Tibial nerve (tissue), 4 donors: ENCODE measurements at places on chromosomes 5 and 9.

DNA sequence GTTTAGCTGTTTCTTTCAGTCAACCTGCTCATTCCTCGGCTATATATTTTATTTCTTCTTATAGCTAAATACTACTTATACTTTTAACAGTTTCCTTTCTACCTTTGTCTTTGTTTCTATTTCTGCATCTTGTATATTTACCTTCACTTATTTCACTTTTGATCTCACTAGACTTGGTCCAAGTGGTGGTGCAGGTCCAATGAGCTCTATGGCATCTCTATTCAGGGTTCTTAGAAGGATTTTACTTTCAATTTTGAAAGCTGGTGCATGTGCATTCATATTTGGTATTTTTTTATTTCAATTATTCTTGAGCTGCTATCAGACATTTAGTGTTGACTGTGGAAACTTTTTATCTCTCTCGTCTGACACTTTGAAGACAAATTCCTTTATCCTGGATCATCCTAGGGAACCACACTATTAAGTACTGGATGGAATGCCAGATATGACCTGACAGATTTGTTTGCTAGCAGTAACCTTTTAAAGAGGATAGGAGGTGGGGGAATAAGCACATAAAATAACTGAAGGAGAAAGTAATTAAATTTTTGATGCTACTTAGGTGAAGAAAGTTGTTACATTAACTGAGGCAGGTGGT, 123.1 kb upstream of the PJA2 start:
- no peak for DNase-seq

DNA sequence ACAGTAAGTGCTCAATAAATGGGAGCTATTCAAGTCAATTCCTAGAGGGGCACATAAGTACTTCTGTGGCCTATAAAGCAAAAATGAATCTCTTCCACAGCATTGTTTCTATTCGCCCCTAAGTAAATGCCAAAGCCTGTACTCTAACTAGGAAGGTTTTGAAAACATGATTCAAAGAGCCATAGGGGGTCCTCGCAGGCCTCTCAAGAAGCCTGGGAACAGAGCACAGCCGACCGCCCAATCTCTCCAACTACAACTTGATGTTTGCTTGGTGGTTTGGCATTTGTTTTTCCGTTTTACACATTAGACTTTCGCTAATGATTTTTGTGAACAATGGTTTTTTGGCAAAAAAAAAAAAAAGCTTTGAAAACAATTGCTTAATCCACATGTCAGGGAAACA, 19.4 kb downstream of the EFNA5 start:
- no peak for DNase-seq

DNA sequence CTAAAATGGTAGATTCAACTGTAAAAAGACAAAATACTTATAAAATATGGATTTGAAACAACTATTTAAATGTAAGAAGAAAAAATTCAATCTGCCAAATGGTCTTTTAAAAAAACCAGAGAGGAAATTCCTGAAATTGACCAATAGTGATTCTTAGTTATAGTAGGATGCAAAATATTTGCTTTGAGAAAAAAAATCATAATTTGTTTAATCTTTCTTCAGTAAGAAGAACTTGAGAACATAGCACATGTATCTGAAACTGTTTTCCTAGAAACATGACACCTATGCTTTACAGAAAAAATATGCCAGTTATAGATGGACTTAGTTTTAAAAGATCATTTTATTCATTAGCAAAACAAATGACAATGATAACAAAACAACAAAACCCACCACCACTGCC, 186.9 kb upstream of the CD180 start:
- DNase-seq: no peak

DNA sequence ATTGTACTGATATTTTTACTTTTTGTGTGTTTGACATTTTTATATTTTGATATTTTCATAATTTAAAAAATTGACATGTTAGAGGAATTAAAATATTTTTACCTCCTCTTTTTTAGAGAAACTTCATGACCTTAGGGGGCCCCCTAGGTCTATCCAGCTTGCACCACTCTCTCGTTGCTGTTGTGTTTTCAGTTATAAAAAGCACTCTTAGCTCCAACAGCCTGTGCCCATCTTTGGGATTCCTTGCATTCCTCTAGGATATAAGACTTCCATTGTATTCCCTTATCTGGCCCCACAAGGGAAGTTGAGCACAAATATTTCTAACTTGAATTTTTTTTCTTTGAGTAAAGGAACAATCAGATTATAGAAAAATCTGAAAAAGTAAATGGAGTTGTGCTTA, 245.3 kb downstream of the SH3GL2 start:
- DNase-seq: no peak

- DNase-seq: no peak
These were observed 2.6 kb downstream of the NKD2 start for GRCh38 chr5:1011226-1011631.

DNA sequence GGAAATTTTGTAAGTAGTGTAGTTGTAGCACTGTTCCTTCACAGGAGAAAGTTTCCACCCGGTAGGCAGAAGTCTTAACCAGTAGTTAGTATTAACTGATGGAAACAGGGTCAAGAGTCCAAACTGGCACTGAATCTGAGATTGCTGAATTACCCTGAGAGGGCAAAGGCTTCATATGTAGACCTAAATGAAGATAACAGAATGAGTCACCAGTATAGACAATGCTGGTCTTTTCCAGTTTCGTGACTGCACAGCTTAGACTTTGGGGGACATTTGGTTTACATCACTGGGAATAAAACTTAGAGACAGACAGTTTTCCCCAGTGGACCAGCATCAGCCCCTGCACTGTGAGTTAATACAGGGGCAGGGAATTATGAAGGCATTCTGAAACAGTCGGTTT, 60.5 kb downstream of the PCSK5 start:
- no peak for DNase-seq

- DNase-seq: no peak
These were observed 1.2 kb downstream of the IER5L start for GRCh38 chr9:129176701-129177442.

DNA sequence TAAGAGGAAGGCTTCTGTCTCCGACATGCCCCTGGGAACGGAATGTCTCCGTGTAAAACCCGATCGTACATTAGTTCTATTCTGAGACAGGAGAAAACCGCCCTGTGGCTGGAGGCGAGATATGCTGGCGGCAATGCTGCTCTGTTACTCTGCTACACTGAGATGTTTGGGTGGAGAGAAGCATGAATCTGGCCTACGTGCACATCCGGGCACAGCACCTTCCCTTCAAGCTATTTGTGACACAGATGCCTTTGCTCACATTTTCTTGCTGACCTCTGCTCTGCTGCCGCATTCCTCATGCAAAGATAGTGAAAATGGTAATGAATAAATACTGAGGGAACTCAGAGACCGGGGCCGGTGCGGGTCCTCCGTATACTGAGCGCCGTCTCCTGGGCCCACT, 2.2 kb upstream of the DPP7 start:
- DNase-seq: no peak

DNA sequence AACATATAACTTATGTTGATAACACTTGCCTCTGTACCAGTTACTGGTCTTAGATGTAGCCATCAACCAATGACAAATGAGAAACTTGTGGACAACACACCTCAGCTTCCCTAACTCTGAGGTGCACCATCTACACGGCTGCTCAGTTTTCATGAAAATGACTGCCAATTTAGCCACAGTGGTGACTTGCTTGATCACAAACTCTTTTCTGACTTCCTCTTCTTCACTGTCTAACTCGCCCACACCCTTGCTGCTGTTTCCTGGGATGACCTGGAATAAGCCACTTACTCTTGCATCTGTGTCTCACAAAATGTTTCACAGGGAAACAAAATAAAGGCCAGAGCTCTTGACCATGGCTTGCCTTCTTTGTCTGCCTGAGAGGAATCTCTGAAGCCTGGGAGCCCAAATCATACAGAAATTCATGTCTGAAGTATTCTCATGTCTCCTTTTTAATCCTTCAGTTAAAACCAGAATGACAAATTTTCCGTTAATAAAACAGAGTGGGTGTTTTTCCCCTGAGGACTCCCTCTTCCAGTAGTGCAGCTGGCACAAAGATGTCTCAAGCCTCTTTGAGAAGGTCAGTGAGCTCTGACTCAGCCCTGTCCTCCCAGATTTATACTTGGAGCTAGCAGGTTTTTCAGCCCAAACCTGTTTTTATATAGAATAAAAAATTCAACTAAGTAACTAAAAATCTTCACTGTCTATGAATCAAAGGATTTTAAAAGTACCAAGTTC, 126.5 kb upstream of the PAM start:
- no peak for DNase-seq

GRCh38 chr5:120794121-120794520, 330.0 kb downstream of the PRR16 start:
- DNase-seq: no peak

- DNase-seq: no peak
These were observed 44.8 kb upstream of the PTPN3 start for GRCh38 chr9:109542922-109543321.

DNA sequence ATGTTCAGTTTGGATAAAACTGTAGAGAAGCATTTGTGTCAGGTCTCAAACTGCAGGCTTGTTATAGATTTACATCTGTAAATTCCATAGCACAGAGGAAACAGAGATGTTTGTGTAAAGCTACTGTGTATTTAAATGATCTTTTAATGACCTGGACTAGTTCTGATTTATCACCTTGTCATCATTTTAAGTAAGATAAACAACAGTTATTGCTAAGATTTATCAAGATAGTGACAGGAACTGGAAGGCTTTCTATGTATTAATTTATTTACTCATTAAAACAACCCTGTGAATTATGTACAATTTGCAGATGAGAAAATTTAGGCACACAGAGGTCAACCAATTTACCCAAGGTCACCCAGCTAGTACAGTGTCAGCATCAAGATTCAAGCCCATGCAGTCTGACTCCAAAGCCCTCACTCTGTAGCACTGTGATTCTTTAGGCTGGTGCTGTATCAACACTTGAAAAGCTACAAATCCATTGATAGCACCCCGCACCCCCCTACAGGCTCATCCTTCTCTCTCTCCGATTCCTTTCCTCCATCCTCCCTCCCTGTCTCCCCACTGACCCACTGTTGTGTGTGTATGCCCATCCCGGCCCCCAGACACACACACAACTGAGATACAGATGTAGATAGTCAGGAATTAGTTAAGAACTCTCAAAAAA, 184.5 kb downstream of the FBN2 start:
- DNase-seq: no peak

DNA sequence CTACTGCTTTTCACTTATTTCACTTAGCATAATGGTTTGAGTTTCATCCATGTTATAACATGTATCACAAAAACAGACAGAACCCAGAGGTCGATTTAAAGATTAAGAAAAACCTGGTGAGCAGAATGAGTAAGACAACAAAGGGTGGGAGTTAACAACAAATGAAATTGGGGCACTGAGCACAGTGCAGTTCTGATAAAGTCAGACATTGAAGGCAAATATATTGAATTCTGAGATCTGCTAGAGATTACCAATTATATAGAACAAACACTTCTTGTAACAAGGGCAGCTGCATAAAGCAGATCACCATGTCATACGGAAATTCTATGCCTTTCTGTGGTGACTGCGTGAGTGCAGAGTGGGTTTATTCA, 517.3 kb upstream of the RORB start:
- DNase-seq: no peak

- DNase-seq: no peak
These were observed 112.9 kb downstream of the ST8SIA4 start for GRCh38 chr5:100790170-100790665.

- no peak for DNase-seq
These were observed 156.4 kb downstream of the DAB2IP start for GRCh38 chr9:121807823-121808278.

GRCh38 chr9:80376180-80376579, 804.4 kb downstream of the TLE4 start:
- no peak for DNase-seq

GRCh38 chr5:32794086-32794485, 83.0 kb downstream of the NPR3 start:
- DNase-seq: no peak

DNA sequence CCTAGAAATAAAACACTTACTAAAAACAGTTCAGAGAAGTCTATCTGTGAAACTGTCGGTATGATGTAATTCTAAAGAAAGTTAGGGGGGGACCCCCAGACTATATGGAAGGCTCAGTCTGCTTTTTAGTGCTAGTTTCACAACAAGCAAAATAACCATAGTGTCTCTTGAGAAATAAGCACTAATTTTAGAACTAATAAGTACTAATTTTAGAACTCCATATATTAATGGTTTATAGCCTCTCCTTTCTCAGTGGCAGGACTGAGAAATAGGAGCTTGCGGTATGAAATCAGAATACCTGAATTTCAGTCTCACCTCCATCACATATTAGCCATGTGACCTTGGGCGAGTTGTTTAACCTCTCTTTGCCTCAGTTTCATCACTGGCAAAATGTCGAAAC, 1.4 kb upstream of the PHF24 start:
- no peak for DNase-seq

DNA sequence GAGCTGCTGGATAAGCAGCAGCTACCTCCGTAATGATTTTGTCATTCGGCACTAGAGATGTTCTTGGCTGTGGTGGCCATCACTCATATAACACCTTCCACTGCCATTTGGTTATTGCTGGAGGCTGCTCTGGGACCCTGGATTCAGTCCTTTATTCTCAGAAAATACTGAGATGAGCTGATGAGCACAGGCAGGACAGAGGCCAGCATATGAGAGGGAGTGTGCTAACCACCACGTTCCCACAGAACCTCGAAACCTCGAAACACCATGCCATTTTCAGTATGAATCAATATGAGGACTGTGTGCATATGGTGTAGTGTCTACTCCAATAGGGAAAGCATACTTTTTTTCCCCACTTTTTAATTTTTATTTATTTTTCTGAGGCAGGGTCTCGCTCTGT, 56.6 kb downstream of the ADAM19 start:
- no peak for DNase-seq

DNA sequence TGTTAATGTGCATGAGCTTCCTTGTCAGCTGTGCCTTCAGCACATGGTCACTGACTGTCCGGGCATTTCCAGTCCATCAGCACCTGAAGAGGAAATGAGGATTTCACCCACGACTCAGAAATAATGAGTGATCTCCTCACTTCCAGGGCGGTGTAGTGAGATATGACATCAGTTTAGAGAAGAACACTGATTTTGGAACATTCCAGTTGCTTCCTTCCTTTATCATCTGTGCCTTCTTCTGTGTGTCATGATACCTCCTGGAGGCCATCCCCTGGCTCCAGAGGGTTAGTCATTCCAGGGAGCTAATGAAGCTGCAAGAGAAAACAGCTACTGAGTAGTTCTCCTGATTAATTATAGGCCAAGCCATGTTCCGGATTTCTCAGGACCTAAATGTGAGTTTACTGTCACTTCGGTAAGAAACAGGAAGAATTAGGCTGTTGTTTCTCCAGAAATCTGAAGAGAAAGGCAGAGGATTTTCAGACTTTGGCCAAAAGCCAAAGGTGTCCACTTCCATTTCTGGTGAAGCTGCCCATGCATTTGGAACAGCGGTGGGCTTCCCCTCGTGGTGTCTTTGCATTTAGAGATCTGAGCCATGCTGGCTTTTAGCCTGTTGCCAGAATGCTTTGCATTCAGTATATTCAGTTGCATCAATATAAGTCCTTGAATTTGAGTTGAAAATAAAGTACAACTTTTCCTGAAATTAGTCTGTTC, 161.3 kb upstream of the OTULINL start:
- DNase-seq: no peak

GRCh38 chr5:96652769-96653454, 9.3 kb upstream of the CAST start:
- no peak for DNase-seq
